ENCODE measurements at places on chromosomes 4 and X. TPM values are rescaled to one million over a fixed set of nuclear protein-coding genes. Genes with fewer than 3 reads are reported as not detected.

VCX3A gene
- not detected for total RNA-seq

AWAT2 gene
- not detected for total RNA-seq

CXCL10 gene
- total RNA-seq = not detected

HNRNPDL gene
- 221 TPM for total RNA-seq

SUPT20HL1 gene
- not detected for total RNA-seq

TFE3 gene
- 39.9 TPM for total RNA-seq

TREX2 gene
- total RNA-seq = 1.7 TPM

DCLK2 gene
- total RNA-seq = 9.9 TPM

SLC34A2 gene
- 0.02 TPM for total RNA-seq

ZNF711 gene
- total RNA-seq = 0.74 TPM

CYTL1 gene
- not detected for total RNA-seq
